ENCODE measurements at places on chromosomes 12 and 14. TPM values are rescaled to one million over a fixed set of nuclear protein-coding genes. Genes with fewer than 3 reads are reported as not detected.

DNA sequence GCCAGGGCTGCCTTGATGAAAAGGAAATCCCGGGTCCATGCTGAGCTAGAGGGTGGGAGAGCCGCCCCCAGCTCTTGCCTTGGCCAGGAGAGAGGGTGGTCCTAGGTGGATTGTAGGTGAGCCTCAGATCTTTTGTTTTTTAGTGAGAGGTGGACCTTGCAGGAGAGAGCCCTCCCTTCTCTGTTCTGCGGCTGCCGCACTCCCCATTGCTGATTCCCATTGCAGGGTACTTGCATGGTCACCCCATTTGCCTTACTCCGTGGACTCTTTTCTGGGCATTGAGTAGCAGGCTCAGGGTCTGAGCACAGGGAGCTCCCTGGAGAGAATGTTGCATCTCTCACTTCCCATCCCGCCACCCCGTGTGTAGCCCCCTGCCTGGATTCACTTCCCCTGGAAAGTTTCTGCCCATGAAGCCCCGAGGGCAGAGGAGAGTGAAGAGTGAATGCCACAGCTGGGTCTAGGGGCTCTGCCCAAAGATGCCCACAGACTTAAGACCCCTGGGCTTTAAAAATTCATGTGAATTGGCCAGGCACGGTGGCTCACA lies 10.2 kb downstream of the VASH1 start:
- no peaks in the 10 kb centered on the region for H3K36me3 ChIP-seq
- H3K4me3 ChIP-seq = no peak overlapping the region
- peaks cover 6% of the 10 kb centered on the region for H3K4me1 ChIP-seq
- no peak overlapping the region for H3K27ac ChIP-seq

GRCh38 chr12:116839287-116839830 lies 41.9 kb downstream of the HRK start:
- H3K4me1 ChIP-seq = no peaks in the 10 kb centered on the region
- H3K27me3 ChIP-seq = no peaks in the 10 kb centered on the region
- no peak for DNase-seq
- H3K27ac ChIP-seq = no peak overlapping the region

DNA sequence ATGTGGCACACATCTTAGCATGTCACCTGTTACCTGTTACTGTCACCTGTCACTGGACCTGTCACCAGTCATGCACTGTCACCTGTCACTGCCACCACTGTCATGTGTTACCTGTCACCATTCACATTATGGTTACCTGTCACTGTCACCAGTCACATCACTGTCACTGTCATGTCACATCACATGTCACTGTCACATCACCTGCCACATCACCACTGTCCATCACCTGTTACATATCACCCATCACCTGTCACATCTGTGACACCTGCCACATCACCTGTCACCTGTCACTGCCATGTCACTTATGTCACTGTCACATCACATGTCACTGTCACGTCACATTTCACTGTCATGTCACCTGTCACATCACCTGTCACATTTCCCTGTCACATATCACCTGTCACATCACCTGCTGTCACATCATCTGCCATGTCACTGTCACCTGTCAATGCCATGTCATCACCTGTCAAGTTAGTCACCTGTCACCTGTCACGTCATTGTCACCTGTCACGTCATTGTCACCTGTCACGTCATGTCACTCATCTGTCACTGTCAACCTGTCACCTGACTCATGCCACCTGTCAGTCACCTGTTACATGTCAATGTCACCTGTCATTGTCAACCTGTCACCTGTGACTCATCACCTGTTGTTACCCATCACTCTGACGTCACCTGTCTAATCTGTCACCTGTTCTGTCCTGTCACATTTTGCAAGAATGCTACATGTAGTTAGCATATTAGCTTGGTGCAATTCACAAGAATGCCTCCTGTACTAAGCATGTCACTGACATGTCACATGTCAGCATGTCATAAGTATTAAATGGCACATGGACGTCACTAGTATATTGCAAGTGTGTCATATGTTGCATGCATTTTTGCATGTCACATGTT lies 29.0 kb upstream of the TESC start:
- no peaks in the 10 kb centered on the region for H3K4me1 ChIP-seq
- no peak overlapping the region for H3K4me3 ChIP-seq
- no peak overlapping the region for H3K27ac ChIP-seq
- H3K36me3 ChIP-seq = no peaks in the 10 kb centered on the region
- no peaks in the 10 kb centered on the region for H3K27me3 ChIP-seq
- DNase-seq = no peak

DNA sequence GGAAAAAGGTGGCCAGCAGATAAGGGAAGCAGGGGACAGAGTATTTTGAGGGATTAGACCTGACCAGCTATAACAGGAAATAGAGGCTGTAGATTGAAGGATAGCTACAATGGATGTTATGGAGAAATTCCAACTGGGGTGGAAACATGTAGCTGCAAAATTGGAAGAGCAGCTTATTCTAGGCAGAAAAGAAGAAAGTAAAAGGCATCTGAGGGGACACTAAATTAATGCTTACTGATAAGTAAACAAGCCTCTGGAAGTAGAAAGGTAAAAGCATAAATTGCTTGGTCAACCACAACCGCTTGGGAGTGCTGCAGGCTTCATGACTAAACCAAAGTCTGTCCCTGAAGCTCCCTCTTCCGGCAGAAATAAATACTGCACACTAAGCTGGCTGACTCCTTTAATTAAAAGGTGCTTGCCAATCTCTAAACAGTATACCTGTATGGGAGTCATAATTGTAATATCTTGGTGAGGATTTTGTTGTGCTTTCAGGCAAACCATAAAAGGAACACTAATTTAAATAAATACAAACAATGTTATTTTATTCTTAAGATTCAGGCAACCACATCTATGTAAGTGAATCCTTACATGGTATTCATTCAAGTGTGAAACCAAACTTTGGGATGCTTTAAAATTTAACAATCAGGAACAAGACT lies 7.7 kb downstream of the UBC start:
- H3K36me3 ChIP-seq = no peaks in the 10 kb centered on the region
- peak; percentile 92 for DNase-seq
- peak overlapping the region; percentile 52 for H3K27ac ChIP-seq
- H3K27me3 ChIP-seq = no peaks in the 10 kb centered on the region

DNA sequence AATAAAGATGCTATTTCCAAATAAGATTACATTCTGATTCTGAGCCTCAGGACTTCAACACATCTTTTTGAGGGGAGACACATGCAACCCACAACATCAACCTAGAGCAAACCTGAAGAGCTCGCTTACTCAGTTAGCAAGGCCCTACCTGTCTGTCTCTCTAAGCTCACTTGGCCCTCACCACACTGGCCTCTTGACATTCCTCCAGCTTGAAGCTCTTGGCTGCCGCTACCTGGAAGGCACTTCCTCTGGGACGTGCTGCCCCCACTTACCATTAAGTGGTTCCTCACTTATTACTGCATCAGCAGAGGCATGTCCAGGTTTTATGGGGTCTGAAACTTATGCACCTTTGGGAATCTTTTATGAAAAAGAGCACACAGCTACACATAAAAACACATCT lies 354.8 kb downstream of the GALC start:
- no peaks in the 10 kb centered on the region for H3K4me1 ChIP-seq
- H3K27me3 ChIP-seq = no peaks in the 10 kb centered on the region
- H3K4me3 ChIP-seq = no peak overlapping the region
- no peak overlapping the region for H3K27ac ChIP-seq
- DNase-seq = no peak
- H3K36me3 ChIP-seq = no peaks in the 10 kb centered on the region

GRCh38 chr14:63598807-63599206 lies 42.9 kb downstream of the WDR89 start:
- H3K27ac ChIP-seq = no peak overlapping the region
- H3K27me3 ChIP-seq = no peaks in the 10 kb centered on the region
- no peak for DNase-seq

DNA sequence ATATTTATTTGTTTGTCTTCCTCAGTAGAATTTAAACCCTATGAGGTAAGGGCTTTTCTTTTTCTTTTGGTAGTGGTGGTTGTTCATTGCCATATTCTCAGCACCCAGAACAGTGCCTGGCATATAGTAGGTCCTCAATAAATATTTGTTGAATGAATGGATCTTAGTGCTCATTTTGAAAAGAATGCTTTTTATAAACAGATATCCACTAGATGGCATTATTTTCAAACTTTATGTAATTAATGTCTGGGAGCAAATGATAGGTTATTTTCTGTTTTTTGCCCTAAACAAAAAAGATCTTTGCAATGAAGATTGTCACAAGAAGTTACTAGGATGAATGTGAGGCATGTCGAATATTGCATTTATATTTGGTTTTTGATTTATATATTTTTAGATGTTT lies 64.1 kb downstream of the RAD51B start:
- no peak overlapping the region for H3K27ac ChIP-seq
- H3K4me1 ChIP-seq = no peaks in the 10 kb centered on the region
- no peak for DNase-seq
- no peaks in the 10 kb centered on the region for H3K36me3 ChIP-seq

The KRT72 gene
- total RNA-seq = not detected

The PRMT5 gene
- 71.4 TPM for total RNA-seq

The GRIN2B gene
- 3.3 TPM for total RNA-seq

The SIX6 gene
- not detected for total RNA-seq

The PTGES3 gene
- 134 TPM for total RNA-seq
